ENCODE measurements at places on chromosomes 16 and 17.

DNA sequence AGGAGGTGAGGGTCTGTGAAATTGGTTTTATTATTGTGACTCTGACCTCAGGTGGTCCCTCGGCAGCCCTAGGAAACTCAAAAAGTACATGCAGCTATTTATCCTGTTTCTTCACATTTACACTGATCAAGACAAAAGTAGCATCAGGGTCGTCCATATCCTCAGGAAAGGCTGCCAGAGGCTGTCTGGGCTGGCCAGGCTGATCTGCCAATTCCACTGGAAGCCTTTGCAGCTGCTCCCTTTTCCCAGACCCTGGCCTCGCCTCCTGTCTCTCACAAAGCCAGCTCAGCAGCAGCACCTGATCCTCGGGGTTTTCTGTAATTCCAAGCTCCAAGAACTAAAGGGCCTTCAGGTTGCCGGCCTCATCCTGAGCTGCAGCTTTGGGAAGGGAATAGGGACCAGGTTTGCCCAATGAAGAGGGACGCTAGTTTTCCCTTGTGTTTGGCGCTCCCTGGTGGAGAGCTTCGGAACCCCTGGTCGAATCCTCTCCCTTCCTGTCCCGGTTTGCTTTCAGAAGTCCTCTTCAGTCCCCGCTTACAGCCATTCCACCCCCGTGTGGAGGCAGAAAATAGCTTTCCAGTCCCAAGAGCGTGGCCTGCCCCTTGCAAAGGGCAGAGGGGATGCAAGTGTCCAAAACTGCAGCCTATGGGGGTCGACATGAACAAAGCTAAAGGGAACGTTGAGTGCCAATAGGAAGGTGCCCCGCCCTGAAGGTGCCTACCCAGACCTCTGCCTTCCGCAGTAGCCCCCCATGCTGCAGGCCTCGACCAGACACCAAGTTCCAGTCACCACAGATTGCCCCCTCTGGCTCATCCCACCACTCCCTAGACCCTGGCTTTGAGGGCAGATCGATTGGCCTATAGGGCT lies 13.4 kb downstream of the MFSD6L start:
- peak; percentile 72 for DNase-seq

DNA sequence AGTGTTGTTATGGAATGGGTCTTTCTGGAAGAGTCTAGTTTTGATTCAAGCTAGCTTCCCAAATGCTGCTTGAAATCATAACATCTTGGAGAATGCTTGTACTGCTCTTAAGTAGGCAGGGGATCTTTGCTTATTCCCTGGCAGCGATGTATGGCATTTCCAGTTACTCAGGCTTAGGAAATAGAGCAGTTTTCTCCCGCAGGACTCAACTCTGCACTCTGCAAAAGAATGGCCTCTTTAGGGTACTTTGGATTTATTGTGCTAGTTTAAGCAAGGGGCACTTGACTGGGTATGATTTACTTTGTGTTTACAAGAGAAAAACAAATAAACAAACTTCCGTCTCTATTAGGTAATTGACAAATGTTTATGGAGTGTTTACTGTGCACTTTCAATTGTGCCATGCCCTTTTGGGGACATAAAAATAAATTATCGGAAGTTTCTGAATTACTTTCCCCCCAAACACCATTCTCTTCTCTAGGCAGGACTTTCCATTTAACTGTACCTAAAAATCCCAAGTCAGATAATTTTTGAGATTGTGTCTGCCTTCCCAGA lies 164.0 kb downstream of the MAP2K6 start:
- DNase-seq: no peak

GRCh38 chr16:79247386-79247785 lies 353.2 kb downstream of the MAF start:
- DNase-seq: no peak

- no peak for DNase-seq
These were observed 12.8 kb downstream of the ZNF778 start for GRCh38 chr16:89230255-89230654.

GRCh38 chr17:59751955-59752413 lies 44.5 kb downstream of the VMP1 start:
- no peak for DNase-seq

GRCh38 chr16:30728899-30729672 lies 19.1 kb upstream of the PHKG2 start:
- DNase-seq: peak; percentile 83

GRCh38 chr17:79834565-79835469 lies 4.4 kb downstream of the CBX4 start:
- no peak for DNase-seq

- DNase-seq: no peak
These were observed 331.4 kb upstream of the CDH5 start for GRCh38 chr16:66035096-66035495.

- DNase-seq: no peak
These were observed 45.6 kb upstream of the ENPP7 start for GRCh38 chr17:79685121-79685520.

GRCh38 chr17:77644181-77645071 lies 314.1 kb upstream of the TNRC6C start:
- DNase-seq: no peak

DNA sequence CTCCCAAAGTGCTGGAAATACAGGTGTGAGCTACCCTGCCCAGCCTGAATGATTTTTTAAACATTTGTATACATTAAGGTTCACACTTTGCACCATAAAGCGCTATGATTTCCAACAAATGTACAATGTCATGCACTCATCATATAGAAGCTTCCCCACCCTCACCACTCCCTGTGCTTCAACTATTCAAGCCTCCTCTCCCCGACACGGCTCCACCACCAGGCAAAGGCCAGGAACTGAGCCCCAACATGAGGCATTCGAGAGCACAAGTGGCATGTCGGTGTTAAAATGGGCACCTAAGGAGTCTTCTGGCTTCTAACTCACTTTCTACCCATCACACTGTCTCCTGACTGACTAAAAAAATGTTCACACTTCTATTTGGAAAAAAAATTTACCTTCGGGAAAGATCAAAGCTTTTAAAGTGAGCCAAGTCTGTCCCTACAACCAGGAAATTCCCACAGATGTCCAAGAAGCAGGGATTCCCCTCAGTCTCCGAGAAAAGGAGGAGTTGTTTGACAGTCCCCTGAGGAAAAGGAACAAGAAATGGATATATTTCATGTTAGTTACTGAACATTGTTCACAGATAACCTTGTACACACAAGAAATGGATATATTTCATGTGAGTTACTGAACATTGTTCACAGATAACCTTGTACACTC lies 37.7 kb downstream of the TMEM204 start:
- no peak for DNase-seq

DNA sequence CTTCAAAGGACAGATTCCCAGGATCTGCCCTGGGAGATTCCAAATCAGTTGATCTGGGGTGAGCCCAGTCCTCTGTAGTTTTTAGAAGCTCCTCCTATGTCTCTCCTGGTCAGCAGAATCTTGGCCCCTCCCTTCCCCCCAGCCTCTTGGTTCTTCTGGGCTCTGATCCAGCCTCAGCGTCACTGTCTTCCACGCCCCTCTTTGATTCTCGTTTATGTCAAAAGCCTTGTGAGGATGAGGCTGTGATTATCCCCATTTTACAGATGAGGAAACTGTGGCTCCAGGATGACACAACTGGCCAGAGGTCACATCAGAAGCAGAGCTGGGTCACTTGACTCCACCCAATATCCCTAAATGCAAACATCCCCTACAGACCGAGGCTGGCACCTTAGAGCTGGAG lies 840 bp upstream of the CDH5 start:
- peak; percentile 45 for DNase-seq

- DNase-seq: no peak
These were observed 11.9 kb downstream of the PIEZO1 start for GRCh38 chr16:88772871-88773811.

DNA sequence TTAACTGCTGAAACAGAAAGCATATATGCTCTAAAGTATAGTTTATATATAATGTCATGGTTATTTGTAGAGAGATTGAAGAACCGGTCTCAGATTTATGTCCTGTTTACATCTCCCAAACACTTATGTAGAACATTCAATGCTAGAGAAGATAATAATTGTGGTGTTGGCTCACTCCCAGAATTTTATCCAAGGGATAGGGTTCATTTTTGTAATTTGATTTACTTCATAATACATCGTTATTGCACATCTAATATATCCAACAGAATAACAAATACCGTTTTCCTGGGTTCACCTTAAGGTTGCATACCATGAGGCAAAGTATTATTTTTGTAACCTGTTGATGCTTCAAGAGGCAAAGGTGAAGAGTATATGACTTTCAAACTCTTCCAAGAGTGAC lies 202.8 kb upstream of the TBX2 start:
- no peak for DNase-seq

DNA sequence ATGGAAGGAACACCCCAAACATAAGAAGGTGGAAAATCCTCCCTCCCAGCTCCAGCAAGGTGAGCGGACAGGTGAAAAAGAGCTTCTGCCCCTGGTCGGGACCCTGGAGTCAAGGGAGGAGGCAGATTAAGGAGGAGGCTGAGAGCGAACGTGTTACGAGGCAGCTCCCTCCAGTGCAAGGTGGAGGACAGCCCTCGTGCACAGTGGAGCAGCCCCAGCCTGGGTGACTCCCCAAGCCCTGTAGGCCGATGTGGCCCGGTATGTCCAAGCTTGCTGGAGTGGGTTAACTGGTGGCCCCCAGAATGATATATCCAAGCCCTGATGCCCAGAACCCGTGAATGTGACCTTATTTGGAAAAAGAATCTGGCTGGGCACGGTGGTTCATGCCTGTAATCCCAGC lies 15.5 kb upstream of the CRISPLD2 start:
- no peak for DNase-seq

DNA sequence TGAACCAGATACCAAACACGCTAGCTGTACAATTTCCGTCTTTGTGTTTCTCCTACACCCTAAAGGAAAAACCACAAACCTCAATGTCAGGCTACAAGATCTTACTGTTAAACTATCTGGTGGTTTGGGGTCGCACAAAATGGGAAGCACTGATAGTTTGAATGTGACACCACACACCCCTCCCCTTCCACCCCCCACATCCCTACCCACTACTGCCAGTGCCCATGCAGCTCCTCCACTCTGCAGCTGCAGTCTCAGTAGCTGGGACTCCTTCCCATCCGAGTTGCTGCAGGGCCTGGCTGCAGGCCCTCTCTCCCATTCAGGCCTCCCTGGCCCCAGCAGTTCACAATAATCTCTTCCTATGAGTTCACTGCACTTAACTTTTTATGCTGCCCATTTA lies 18.4 kb downstream of the TRAP1 start:
- DNase-seq: no peak

DNA sequence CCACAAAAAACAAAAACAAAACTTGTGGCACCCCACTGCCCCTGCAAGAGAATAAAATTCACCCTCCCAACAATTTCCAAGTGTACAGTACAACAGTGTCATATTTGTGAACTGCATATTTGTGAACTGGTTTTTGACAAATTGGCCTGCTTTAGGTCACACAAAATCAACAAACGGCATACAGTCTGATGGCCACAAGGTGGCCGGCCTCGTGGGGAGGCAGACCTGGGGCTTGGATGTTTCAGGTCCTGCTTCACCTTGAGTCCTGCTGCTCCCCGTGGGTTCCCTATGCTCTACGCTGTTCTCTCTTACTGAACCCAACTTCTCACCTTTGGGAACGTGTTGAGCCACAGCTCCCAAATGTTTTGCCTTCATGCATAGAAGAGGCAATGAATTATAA lies 102.2 kb downstream of the CDK5R1 start:
- no peak for DNase-seq

- no peak for DNase-seq
These were observed 65.2 kb upstream of the ZNF469 start for GRCh38 chr16:88317613-88317965.

GRCh38 chr16:4925791-4926190 lies 11.2 kb downstream of the PPL start:
- no peak for DNase-seq

DNA sequence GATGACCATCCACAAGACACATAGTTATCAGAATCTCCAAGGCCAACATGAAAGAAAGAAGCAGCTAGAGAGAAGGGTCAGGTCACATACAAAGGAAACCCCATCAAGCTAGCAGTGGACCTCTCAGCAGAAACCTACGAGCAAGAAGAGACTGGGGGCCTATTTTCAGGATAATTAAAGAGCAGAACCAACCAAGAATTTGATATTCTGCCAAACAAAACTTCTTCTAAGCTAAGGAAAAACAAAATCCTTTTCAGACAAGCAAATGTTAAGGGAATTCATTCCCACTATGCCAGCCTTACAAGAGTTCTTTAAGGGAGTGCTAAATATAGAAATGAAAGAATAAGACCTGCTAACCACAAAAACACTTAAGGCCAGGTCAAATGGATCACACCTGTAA lies 47.8 kb downstream of the ITFG1 start:
- DNase-seq: no peak

GRCh38 chr17:79654960-79655382 lies 44.1 kb upstream of the RBFOX3 start:
- no peak for DNase-seq

- DNase-seq: no peak
These were observed 26.3 kb upstream of the NACA2 start for GRCh38 chr17:61617330-61617729.

- DNase-seq: no peak
These were observed 23.6 kb upstream of the YWHAE start for GRCh38 chr17:1423456-1424135.

DNA sequence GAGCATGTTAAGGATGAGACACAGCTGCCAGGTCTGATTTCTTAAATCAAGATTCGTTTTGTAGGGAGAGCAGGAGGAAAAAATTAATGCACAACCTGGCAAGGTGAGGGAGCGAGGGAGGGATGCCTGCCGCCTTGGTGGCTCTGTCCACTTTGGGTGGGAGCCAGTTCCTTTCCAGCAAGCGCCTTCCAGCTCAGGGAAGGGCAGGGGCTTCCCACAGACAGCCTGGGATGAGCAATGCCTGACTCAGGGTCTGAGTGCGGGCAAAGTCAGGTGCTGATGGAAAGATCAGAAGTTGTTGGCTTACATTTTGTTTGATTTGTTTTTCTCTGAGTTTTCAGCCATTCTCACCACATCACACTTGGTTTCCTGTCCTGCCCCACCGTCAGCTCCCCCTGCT lies 220.7 kb downstream of the ENGASE start:
- no peak for DNase-seq

DNA sequence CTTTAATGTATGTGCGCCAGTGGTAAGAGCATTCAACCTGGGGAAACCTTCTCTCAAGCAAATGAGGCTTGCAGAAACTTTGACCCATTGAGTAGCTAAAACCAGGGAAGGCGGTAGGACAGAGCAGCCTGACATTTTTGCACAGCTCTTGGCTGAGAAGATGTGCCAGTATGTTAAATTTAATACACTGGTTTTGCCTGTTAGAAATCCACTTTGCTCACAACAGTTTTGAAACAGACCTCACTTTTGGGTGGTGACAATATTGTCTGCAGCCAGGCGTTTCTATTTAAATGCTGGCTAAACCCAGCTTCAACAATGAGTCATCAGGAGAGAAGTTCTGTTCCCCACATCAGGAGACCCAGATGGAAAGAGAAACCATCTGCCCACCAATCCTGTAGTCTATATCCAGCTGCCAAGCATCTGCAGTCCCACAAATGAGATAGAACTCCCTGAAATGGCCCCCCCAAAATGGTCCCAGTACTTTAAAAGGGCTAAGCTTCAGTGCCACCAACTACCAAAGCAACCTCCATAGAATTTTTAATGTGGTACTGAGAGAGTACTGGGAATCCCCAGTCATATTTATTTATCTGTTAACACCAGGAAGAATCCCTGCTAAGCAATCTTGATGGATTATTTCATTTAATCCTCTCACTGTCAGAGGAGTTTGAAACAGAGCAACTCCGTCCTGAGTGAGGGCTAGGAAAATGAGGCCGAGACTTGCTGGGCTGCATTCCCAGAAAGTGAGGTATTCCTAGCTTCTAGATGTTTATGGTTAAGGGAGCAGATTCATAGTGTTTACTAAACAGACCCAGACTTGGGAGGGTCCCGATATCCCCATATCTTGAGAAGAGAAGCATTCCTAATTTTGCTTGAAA lies 29.0 kb upstream of the CLEC3A start:
- no peak for DNase-seq
